ENCODE measurements at places on chromosomes 11 and 22.
A peak's percentile ranks its signal among the peaks of the same experiment; 100 is the strongest.

GRCh38 chr11:127601578-127601977 lies 601.0 kb upstream of the KIRREL3 start:
- no peak for DNase-seq

GRCh38 chr11:74784234-74784633 lies 35.6 kb downstream of the RNF169 start:
- DNase-seq, result no peak

DNA sequence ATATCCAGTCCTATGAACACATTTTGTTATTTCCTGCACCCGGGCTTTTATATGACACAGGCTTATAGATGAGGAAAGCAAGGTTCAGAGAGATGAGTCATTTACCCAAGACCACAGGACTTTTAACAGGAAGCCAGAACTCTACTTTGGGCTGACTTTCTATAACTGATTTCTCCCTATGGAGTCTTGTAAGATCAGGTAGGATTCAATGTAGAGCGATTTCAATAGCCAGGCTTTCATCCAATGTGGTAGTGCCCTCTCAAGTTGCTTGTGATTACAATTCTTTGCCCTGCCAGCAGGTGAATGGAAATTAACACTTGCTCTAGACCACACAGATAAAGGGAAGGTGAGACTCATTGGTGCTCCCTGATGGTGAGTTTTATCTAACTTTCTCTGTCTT lies 378.3 kb downstream of the INSC start:
- DNase-seq, result no peak

GRCh38 chr22:17954200-17954859 lies 70.0 kb downstream of the MICAL3 start:
- no peak for DNase-seq

GRCh38 chr11:99585606-99586005 lies 564.9 kb downstream of the CNTN5 start:
- DNase-seq, result no peak

DNA sequence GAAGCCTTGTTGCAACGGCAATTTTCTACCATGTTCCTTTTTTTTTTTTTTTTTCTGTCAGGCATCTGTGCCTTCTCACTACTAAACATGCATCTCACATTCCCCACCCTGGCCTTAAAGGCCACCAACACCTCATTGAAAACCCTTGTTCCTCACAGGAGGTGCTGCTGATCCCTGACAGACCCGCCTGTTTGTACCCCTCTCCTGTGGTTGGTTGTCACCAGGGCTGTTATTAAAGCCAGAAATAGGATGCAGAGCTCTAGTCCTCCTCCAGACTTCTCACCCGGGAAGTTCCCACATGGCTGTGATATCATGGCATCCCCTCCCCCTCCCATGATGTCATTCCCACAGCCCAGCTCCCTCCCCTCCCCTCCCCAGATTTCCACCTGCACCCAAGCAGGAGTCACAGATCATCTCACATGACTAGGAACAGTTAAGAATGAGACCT lies 302.8 kb upstream of the NCAM1 start:
- DNase-seq, result no peak

DNA sequence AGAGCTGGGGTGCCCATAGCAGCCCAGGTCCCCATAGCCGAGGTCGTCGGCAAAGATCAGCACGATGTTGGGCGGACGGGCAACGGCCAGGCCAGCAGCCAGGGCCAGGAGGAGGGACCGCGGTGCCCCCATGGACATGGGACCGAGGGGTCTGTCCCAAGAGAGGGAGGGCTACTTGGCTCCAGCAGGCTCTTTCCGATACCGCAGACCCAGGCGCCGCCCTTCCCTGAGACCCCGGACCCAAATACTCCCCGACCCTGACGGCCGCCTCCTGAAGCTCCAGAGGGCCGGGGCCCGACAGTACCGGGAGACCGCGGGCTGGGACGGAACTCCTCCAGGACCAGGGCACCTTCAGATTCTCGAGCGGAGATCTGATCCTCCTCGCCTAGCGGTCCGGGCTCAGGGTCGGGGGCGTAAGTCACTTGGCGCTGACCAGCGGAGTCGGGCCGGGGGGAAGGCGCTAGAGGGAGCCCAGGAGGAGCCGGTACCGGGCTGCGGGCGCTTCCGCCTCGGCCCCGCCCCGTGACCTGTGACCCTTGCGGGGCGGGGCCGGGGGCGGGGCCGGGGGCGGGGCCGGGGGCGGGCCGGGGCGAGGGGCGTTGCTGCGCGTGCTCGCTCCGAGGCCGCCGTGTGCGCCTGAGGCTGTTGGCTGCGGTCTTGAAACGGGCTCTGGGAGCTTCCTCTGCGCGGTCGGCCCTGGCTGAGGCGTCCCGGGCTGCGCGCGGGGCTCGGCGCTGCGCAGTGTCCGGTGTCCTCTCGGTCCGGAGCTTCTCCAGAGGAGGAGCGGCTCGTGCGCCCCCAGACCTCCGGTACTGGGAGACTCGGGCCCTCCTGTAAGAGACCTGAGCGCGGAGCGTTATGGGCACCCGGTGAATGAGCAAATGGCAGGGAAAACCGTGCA lies at the start of gene ARSA:
ARSA (minus strand) TSS at position 511 of the 901 bp plus-strand sequence; CDS start at position 138, 373 bp downstream.
- peak; percentile 86 for DNase-seq

GRCh38 chr11:72812967-72813739 lies 1.1 kb upstream of the ATG16L2 start:
- peak; percentile 84 for DNase-seq

DNA sequence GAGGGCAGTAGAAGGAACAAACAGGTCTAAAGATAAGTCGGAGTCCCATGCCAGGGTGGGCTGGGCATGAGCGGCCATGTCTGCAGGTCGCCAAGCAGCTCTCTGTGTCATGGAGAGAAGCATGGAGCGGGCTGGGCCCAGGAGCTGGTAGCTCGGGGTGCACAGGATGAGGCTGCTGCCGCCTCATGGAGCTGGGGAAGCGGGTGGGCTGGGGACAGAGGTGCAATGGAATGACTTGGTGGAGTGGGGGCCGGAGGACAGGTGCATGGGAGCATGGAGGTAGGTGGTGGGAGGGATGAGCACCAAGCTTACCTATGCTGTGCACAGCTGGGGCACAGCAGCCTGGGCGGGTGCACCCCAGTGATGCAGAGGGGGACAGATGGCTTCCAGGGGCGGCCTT lies 3.6 kb downstream of the NRXN2 start:
- no peak for DNase-seq

GRCh38 chr11:78993802-78994430 lies 419.3 kb upstream of the NARS2 start:
- no peak for DNase-seq

DNA sequence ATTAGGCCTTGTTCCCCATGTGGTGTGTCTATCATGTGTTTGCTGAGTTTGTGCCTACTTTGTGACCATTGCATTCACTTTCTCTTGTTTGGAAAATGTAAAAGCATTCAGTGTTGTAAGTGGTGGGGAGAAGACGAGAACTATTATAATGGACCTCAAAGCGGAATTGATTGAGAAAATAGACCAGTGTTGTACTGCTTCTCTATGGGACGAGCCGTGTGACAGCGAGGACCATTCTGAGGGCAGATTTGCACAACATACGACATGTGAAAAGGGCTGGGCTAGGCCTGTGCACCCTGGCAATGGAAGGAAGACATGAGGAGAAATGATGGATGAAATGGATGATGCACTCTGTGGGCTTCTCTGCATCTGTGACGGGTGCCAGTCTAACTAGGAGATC lies 233.5 kb downstream of the DSCAML1 start:
- DNase-seq, result no peak

- DNase-seq, result no peak
These were observed 20.2 kb upstream of the LRRC32 start for GRCh38 chr11:76690736-76691135.

DNA sequence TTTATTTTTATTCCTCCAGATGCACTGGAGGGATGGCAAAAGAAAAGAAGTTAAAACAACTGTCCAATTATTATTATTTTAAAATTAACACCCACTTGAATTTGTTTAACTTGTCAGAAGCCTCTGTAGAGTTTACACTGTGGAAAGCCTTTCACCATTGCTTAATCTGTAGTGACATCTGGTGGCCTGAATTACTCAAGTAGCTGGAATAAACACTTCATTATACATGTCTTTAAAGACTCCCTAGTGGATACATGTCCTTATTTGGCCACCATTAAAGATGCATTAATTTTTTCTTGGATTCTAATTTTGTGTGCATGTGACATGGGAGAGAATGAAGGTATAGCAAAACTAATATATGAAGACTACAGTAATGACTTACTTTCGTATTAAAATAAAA lies 1496.5 kb downstream of the FAM181B start:
- peak; percentile 7 for DNase-seq

- DNase-seq, result no peak
These were observed 96.3 kb downstream of the PAX6 start for GRCh38 chr11:31714840-31715239.

- no peak for DNase-seq
These were observed 17.8 kb downstream of the TMEM121B start for GRCh38 chr22:17103351-17103750.

DNA sequence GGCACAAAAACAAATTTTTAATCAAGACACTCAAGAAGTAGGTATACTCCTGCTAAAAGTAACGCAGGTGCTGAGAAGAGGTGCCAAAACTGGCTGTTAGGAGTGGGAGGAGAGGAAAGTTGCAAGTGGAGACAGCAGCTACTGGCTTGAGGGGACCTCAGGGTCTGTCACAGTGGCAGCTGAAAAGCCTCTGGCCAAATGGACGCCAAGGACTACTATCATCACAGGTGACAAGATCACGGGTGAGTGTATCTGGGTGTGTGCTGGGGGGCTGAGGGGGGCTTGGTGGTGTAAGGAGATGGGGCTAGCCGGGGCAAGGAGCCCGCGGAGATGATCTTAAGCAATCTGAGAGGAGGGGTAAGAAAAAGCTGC lies 687 bp downstream of the ZNF202 start:
- peak; percentile 2 for DNase-seq

GRCh38 chr11:16883174-16883573 lies 131.0 kb downstream of the PLEKHA7 start:
- DNase-seq, result no peak

DNA sequence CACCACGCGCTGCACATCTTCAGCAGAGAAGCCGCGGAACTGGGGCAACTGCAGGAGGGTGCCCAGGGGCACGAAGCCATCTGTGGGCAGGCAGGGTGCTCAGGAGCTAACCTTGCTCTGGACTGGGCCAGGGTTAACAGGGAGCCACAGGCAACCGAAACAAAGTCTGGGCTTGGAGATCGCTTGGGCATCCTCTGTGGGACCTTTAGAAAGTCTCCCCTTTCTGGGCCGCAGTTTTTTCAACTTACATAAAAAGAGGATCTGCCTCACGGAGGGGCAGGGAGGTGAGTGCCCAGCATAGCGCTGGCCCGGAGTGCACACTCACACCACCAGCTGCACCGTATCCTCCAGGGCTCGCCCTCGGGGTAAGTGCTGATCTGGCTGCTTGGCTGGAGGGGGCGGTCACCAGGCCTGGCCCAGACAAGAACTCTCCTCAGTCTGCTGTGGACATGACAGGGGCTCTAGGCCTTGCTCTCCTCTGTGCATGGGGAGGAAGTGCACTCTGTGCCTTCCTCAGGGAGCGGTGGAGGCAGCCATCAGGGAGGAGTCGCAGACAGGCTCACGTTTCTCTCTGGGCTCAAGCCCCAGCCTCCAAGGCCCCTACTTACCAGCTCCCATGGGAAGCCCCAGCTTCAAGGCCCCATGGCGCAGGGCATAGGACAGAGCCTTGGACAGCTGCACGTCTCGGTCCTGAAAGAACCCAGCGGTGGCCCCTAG lies 937 bp downstream of the TRPT1 start:
- no peak for DNase-seq

DNA sequence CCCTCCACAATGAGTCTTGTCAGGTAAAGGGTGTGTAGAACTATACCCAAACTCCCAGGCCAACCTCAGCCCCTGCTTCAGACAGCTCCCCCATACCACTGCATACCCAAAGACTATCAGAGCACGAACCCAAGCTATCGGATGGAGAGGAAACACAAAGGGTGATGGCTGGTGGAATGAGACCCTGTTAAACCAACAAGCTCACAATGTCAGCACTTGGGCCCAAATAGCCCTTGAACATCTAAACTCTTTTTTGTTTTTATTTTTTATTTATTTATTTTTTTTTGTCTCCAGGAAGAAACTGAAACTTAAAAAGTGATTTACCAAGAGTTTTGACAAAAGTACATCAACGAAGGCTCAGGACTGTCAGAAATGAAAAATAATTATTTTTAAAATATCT lies 10.6 kb downstream of the DGCR2 start:
- DNase-seq, result no peak

GRCh38 chr11:88418508-88418907 lies 81.0 kb upstream of the CTSC start:
- no peak for DNase-seq
